Fibroblast of skin of right quadriceps (primary cell): ENCODE measurements at places on chromosomes 1 and 21.
A peak's percentile ranks its signal among the peaks of the same experiment; 100 is the strongest.

- no peak for DNase-seq
Observed at GRCh38 chr1:36620142-36620541, 137.4 kb upstream of the CSF3R start.

- no peak for DNase-seq
Observed at GRCh38 chr1:174988539-174988938, 11.2 kb upstream of the CACYBP start.

- DNase-seq: no peak
Observed at GRCh38 chr1:235997049-235997448, 67.8 kb downstream of the NID1 start.

DNA sequence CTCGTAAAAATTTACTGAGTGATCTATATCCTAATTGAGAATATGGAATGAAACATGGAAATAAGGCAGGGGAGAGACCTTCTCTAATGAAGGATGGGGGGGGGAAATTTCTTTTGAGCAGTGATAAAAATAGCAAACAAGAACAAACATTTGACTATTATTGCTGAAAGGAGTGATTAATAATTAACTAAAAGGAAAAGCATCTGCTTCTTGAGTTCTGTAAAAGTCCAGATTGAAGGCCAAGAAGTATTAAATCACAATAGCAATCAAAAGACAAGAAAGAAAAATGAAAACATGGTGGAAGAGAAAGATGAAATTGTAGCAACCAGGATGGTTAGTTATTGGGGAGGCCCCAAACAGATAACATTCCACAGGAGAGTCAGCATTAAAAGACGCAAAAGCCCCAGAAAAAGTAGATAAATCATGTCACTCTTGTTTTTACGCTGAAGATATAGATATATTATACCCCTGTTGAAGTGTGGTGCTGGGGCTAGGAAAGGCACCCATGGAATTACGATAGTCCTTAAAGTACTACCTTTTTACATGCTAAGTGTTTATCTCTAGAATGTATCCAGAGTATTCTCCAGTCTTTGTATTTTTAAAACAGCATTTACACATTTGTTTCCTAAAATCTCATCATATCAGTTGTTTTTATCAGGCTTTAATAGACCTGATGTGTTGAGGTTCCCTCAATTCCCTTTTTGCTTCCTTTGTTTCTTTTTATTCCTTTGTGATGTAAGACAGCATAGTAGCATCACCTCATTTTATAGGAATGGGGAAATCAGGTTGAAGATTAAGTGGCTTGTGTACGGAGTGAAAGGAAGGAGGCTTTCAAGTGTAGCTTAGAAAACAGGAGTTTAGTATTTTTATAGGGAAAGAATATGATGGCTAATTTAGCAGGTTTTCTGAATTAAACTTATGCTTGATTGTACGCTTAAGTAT is 28.9 kb downstream of the DISP1 start:
- DNase-seq: no peak

GRCh38 chr1:1758692-1759455 is 19.4 kb downstream of the NADK start:
- no peak for DNase-seq

- DNase-seq: no peak
Observed at GRCh38 chr1:65039066-65039465, 72.7 kb upstream of the JAK1 start.

- DNase-seq: peak; percentile 65
Observed at GRCh38 chr1:235093696-235094592, 34.7 kb downstream of the TOMM20 start.

GRCh38 chr1:231806623-231807495 is 180.3 kb downstream of the DISC1 start:
- peak; percentile 35 for DNase-seq

- DNase-seq: no peak
Observed at GRCh38 chr21:19565587-19565986, 1162.0 kb upstream of the TMPRSS15 start.

DNA sequence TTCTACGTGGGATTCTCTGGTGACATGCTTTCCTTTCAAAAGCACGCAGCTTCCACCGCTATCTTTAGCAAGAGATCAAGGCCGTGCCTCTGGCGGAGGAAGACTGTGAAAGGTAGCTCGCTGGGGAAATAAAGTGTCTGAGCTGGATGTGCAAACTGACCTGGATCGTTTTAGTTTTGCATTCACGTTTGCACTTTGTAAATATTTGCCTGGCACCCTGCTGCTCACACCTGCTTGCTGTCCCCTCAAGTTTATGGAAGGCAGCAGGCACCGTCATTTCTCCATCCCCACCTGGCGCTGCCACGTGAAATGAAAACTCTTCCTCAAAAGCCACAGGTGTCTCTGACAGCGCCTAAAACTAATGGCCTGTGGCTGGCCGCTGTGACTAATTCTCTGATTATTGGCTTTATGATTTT is 44.0 kb upstream of the TARDBP start:
- no peak for DNase-seq

DNA sequence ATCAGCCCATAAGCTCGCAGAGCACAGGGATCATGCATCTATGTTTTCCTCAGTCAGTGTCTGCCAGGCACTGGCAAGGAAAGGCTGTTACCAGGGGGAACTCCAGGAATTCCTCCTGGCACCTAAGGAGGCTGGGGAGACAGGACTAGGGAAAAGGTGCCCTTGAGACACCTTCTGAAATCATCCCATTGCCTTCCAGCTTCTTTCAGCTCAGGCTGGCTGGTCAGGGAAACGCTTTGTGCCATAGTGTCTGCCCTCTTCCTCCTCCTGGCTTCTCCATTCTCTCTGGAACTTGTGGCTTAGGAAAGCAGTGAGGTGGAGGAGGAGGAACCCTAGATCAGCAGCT is 13.8 kb downstream of the LMNA start:
- no peak for DNase-seq

DNA sequence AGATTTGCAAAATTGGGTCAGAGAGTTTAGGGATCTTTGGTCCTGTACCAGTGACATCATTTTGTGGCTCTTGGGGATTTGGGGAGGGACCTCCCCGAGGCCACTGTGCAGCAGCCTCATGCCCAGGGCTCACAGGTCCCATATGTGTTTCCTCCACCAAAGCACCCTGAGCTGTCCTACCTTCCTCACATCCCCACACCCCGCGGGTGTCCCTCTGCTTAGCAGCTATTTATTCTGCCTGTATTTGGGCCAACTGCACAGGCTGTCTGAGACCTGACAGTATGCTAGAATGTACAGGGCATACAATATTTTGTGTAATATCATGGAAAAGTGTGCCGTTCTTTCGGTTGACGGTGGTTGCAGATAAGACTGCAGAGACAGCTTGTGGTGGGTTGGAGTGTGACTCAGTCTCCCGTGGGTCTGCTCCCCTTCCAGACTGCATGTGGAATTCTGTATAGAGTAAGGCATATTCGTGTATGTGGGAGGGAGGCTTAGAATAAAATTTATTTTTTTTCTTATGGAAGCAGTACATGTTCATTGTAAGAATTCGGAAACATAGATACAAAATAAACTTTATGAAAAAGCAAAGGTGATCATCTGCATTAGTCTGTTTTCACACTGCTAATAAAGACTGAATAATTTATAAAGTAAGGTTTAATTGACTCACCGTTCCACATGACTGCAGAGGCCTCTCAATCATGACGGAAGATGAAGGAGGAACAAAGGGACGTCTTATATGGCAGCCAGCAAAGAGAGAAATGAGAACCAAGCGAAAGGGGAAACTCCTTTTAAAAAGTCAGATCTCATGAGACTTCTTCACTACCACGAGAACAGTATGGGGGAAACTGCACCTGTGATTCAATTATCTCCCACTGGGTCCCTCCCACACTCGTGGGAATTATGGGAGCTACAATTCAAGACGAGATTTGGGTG is 84.4 kb downstream of the ADARB1 start:
- no peak for DNase-seq

DNA sequence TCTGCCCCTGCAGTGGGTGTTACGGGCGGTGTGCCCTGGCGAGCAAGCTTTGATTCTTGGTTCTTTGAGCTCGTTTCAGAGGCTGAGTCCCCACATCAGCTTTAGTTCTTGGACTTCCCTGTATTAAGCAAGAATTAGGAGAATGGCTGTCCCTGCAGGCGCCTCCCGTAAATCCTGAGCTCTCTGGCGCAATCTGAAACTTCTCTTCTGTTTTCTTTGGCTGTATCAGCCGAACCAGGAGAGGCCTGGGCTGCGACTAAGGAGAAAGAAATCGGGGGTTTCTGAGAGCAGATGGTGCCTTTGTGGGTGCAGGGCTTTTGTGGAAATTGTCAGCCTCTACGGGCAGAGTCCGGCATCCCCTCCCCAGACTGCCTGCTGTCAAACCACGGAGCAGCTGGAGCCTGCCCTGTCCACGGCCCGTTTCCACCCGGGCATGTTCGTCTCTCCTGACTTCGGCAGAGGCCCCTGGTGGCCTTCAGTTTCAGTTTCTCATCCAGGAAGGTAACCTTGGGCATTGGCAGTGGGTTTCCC is 17.9 kb downstream of the CSTB start:
- peak; percentile 54 for DNase-seq

GRCh38 chr1:86487131-86487810 is 18.5 kb downstream of the CLCA1 start:
- peak; percentile 98 for DNase-seq

DNA sequence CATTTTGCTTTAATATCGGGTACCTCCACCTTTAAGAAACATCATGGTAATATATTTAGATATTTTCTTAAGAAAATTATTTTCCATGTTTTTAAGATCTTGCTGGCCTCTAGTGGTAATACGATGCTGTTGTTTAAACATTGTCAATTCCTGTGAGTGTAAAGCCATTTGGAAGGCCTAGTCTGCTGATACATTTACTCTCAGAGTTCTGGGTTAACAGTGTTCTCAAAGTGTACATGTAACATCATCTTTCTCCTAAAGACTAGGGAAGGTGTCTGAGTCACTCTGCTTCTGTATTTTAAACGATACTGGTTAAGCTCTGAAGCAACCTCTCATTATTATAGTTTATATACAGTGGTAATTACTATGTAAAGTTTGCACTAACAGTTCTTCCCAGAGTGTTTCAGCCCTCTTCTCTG is 189.1 kb downstream of the RASAL2 start:
- peak; percentile 61 for DNase-seq

- DNase-seq: no peak
Observed at GRCh38 chr1:198238121-198238520, 81.3 kb downstream of the NEK7 start.

DNA sequence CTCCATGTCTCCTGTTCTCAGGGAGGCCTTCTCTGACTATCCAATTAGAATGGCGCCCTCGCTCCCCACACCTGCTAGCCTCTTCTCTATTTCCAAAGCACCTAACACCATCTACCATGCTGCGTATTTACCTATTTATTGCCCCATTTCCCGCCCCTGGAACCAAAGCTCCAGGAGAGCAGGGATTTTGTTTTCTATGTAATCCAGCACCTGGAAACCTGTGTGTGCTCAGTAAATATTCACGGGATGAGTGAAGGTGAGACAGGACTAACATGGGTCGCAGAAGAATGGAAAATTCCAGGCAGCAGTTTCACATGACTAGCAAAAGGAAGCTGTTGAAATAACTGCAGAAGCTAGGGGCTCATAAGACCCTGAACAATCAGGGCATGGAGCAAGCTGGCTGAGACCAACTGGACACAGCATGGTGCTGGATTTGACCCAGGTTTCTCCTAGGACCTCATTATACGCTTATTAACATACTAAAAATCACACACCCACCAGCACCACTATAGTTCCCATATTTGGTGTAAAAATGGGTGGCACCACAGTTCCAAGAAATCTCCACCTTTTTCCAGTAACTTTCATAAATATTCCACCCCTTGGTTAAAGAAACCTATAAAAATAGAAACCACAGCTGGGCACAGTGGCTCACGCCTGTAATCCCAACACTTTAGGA is 15.1 kb upstream of the TENT5B start:
- no peak for DNase-seq

GRCh38 chr1:245603311-245603865 is 448.6 kb downstream of the KIF26B start:
- peak; percentile 35 for DNase-seq

- DNase-seq: no peak
Observed at GRCh38 chr1:67690411-67690810, 5.4 kb downstream of the GADD45A start.

DNA sequence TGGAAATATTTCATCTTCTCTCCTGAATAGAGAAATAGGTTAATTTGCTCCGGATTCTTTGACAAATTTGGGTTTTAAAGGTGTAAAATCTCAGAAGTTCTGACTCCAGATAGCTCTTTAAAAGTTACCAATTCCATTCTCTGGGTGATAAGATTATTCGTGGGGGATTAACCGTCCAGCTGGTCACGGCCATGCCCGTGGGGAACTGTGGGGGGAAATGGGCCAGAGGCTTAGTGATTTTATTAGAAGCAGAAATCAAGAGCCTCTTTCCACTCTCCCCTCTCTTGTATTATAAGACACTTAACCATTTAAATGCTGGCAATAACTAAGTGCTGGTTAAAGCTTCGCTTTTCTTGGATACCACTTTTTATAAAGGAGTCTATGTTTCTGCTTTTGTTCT is 376.4 kb upstream of the KAZN start:
- DNase-seq: no peak

DNA sequence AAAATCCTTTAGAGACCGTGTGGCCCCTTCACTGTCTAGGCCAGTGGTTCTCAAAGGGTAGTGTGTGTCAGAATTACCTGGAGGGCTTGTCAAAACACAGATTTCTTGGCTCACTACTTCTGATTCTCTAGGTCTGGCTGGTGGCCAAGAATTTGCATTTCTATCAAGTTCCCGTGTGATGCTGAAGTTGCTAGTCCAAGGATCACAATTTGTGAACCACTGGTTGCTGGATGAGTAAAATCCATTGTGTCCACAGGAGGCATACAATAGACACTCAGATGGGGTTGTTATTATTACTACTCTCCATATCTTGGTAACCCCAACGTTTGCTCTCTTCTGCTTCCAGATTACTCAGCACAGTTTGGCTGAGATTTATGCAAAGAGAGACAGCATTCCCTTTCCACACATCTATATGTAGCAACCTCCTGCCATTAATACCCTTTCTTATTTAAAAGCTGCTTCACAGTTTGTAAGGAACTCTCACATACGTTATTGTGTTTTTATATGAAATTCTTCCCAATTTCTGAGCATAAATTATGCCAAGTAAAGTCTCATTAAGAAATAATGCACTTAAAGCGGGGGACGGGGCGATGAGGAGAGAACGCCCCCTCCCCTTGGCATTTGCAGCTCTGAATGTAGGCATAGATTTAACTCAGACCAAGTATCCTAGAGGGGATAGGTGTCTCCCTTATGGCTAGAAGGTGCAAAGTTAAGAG is 720 bp upstream of the TMCC2 start:
- peak; percentile 64 for DNase-seq

GRCh38 chr1:180215856-180216625 is 14.0 kb upstream of the LHX4 start:
- DNase-seq: no peak

GRCh38 chr1:214400131-214400530 is 119.2 kb downstream of the SMYD2 start:
- DNase-seq: peak; percentile 69

DNA sequence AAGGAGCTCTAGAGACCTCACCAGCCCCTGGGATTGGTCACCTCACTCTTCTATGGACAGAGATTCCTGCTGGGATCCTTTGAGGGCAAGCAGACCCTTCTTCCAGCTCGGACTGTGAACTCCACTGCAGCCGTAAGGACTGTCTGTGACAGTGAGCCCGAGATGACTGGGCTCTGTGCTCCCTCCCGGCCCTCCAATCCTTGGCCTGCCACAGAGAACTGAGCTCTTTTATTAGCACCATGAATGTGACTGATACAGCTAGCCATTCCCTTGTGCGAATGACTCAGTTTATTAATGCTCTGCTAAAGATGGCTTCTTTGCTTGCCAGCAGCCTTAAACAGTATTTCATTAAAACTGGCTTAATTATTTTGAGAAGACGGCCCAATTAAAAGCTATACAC is 194.6 kb upstream of the LMO4 start:
- no peak for DNase-seq

- no peak for DNase-seq
Observed at GRCh38 chr1:17614586-17614985, 75.1 kb downstream of the ARHGEF10L start.
